ENCODE measurements at places on chromosomes 13 and 19. TPM values are rescaled to one million over a fixed set of nuclear protein-coding genes. Genes with fewer than 3 reads are reported as not detected.

CARD8 gene
- 117 TPM for total RNA-seq

MBOAT7 gene
- total RNA-seq, result 255 TPM

SULT2B1 gene
- total RNA-seq, result not detected

ZNF675 gene
- 17.0 TPM for total RNA-seq

SIGLEC10 gene
- 3.7 TPM for total RNA-seq

OR7A5 gene
- not detected for total RNA-seq

TINCR gene
- 0.75 TPM for total RNA-seq

VSTM2B gene
- total RNA-seq, result not detected

SYNGR4 gene
- 0.61 TPM for total RNA-seq

PPP6R1 gene
- total RNA-seq, result 202 TPM

ATP1A3 gene
- total RNA-seq, result 1.4 TPM

SLITRK6 gene
- total RNA-seq, result not detected

CACNG7 gene
- not detected for total RNA-seq

KCNJ14 gene
- 2.2 TPM for total RNA-seq

KDELR1 gene
- 70.9 TPM for total RNA-seq

PDCD5 gene
- 203 TPM for total RNA-seq

PRR20D gene
- not detected for total RNA-seq

CYP2F1 gene
- not detected for total RNA-seq

CNOT3 gene
- 73.2 TPM for total RNA-seq

IGFL3 gene
- total RNA-seq, result not detected

AXL gene
- 0.18 TPM for total RNA-seq

SLC1A6 gene
- not detected for total RNA-seq

RGL3 gene
- not detected for total RNA-seq

PLEKHA4 gene
- total RNA-seq, result 1.4 TPM

INSR gene
- 1.5 TPM for total RNA-seq

LILRA1 gene
- total RNA-seq, result not detected

FBN3 gene
- total RNA-seq, result not detected

GJB6 gene
- total RNA-seq, result 0.99 TPM

RASAL3 gene
- total RNA-seq, result 130 TPM

TMPRSS9 gene
- total RNA-seq, result not detected

LYPD5 gene
- total RNA-seq, result 0.29 TPM

PALM gene
- total RNA-seq, result not detected

DDA1 gene
- 45.3 TPM for total RNA-seq

GDF15 gene
- total RNA-seq, result not detected

SULT2A1 gene
- not detected for total RNA-seq

LGALS7 gene
- not detected for total RNA-seq

TNFSF9 gene
- total RNA-seq, result 9.7 TPM

HS6ST3 gene
- total RNA-seq, result not detected

MYPOP gene
- 6.9 TPM for total RNA-seq

FPR3 gene
- total RNA-seq, result not detected

KIR3DL1 gene
- total RNA-seq, result not detected

GSX1 gene
- not detected for total RNA-seq

Data from activated T-helper 1 cell treated with anti-CD3 and anti-CD28 coated beads, Interleukin-12 subunit alpha, Interleukin-12 subunit beta, Interleukin-2, Interleukin-4 antibody, amounts not matched to agents 30 ng/mL and 10 ng/mL and 1 ng/mL, durations not matched to agents 14 hours and 24 hours and 36 hours (primary cell).